CD4-positive, alpha-beta T cell treated with Interleukin-17A for 1 hour (primary cell): ENCODE measurements at places on chromosomes 2 and 18.

DNA sequence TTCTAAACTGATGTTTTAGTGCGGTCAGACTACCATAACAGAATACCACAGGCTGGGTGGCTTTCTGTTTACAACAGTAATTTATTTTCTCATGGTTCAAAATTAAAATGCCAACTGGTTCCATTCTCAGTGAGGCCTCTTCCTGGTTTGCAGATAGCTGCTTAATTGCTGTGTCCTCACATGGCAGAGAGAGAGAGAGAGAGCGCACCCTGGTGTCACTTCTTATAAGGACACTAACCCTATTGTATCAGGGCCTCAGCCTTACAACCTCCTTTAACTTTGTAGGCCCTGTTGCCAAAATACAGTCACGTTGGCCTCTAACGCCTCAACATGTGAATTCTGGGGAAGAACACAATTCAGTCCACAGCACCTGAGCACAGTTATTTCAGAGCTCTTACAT is 37.5 kb upstream of the ZNF385B start:
- DNase-seq, result no peak

DNA sequence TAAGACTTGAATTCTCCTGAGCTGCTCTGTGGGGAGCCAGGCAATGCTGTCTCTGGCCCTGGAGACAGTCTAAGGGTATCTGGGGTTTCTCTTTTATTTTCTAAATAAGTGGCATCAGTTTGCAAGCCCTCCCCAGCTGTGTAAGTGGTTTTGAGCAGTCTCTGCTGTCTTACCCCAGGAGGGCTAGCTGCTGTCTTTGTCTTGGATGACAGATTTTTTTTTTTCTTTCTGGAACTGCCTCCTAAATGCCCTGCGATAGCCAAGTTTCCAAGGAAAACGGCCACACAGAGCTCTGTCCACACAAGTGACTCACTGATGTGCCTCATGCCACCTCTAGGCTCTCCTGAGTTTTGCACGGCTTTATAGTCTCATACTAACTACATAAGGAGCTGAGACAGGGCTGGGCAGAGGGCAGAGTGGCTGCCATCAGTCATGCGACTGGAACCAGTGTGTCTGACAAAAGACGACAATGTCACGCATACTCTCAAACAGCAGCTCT is 37.2 kb upstream of the THOC1 start:
- DNase-seq, result no peak

DNA sequence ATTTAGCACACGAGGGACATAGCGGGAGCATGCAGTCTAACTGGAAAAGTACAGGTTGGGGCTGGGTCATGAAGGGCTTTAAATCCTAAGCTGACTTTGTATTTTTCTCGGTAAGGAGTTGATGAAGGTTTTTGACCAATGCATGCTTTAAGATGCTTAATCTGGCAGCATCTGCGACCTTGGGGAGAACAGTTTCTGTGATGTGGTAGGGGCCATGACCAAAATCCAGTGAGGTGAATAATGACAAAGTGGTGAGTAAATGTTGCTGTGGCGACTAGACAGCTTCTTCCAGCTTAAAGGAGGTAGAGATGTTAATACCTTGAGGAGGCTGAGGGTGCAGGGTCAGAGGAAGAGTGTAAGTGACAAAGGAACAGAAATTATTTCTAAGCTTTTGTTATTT is 174.6 kb upstream of the ALPP start:
- DNase-seq, result no peak

DNA sequence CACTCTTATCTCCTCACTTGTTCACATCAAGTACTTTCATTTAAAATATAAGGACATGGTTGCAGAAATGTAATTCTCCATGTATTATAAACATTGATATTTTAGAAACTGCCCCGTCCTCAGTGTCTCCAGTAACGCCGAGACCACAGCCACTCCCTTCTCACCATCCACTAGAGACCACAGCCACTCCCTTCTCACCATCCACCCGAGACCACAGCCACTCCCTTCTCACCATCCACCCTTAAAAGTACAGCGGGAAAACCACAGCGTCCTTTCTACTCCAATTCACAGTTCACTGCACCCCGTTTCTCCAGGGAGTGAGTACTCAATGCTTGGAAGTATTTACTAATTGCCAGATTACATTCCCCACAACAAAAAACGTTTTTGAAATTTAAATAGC is 1452.2 kb upstream of the ACVR2A start:
- DNase-seq, result no peak

GRCh38 chr2:43067254-43068040 is 159.0 kb downstream of the ZFP36L2 start:
- DNase-seq, result no peak

GRCh38 chr2:166031054-166031453 is 77.5 kb upstream of the TTC21B start:
- DNase-seq, result no peak

GRCh38 chr2:66846887-66847286 is 412.0 kb downstream of the MEIS1 start:
- no peak for DNase-seq

DNA sequence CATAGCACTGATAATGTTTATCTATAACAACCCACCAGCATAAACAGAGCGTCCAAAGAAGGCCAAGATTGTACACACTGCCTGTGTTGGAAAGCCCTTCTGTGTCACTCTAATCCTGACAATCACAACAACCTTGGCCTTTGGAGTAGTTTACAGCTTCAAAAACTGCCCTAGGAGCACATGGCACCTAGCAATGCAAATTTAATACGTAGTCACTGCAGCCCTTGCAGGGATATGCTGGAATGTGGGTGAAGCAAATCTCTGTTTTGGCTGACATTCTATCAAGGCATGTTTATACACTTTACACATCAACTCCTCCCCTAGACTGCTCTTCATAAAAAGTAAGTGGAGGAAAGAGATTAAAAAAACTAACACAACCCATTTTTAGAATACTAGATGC is 66.8 kb downstream of the GRB14 start:
- no peak for DNase-seq

- no peak for DNase-seq
These were observed 15.5 kb upstream of the SIX2 start for GRCh38 chr2:45024600-45025291.

DNA sequence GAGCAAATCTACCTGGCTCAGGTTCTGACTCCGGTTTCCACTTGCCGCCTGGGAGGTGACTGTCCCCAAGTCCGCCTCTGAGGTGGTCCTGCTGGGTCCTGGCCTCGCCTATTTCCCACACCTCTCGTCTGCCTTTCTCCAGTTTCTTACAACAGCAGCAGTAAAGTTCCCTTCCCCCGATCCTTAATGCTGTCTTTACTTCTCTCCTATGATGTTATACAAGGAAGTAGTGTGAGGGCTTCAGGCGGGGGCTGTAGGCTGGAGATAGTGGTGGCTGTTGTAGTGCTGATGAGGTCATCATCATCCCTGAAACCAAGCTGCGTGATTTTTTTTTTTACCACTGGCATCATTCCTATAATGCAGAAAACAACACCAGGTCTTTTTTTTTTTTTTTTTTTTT is 18.9 kb downstream of the TGIF1 start:
- no peak for DNase-seq

DNA sequence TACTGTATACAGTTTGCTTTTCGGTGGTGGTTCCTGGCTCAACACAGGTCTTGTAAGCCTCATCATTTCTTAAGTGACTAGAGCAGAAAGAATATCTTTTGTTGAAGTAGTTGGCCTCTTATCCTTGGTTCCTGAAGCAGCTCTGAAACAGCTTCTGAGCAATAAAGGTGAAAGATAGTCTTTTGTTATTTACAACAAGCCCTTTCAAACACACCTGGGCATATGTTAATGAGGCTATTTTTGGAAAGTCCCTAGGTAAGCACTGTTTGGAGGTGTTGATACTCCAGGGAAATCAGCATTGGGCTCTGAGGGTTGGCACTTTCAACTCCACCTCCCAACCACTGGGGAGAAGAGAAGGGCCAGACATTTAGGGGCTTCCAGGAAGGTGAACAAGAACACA is 211.0 kb downstream of the MCFD2 start:
- no peak for DNase-seq

- no peak for DNase-seq
These were observed 24.8 kb downstream of the FBLN7 start for GRCh38 chr2:112162956-112163355.

- no peak for DNase-seq
These were observed 63.2 kb downstream of the POLE4 start for GRCh38 chr2:75021672-75022071.

DNA sequence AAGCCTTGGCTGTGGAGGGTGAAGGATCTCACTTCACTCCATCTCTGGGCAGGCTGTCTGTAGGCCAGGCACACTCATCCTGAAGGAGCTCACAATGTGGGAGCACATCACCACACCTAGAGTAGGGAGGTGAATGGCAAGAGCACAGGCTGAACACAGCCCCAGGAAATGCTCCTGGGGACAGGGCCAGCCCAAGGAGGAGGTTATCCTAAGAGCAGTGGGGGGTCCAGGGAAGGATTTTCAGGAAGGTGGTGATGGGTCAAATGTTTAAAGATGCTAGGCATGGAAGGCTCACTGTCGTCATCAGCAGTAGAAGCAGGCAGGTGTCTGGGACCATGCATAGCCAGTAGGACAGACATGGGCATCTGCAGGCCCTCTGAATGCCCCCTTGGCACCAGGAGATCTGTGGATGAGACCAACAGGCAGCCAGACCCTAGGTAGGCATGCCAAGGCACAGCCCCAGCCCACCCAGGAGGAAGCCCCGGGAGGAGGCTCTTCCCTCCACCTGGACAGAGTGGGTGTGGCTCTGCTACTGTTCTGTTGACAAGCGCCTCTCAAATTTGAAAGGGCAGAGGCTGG is 91.7 kb upstream of the RAB6C start:
- no peak for DNase-seq

DNA sequence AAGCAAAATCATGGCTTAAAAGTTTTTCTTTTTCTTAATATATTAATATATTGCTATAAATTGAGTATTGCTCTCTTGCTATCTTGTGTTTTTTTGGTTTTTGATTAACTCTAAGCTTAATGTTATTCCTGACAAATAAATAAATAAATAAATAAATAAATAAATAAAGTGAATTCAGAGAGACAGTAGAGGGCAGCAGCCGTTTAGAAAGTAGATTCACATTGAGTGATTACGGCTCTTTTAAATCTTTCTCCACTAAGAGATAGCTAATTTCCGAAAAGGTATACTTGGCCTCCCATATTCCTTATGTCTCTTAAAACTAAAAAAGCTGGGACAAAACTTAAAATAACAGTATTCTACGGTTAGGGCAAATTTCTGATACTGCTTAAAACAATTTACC is 34.3 kb downstream of the MSH2 start:
- DNase-seq, result no peak

DNA sequence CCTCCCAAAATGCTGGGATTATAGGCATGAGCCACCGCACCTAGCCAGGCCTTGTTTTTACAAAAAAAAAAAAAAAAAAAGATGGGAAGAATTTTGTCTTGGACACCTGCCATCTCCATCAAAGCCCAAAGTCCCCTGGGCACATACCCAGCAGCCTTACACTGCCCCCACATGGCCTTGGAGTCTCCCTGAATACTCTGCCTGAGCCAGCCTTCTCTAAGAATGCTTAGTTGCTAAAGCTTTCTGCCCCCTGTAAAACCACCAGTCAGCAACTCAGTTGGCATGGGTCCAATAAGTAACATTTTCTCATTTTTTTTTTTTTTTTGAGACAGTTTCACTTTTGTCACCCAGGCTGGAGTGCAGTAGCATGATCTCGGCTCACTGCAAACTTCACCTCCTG is 40.6 kb downstream of the SPC25 start:
- DNase-seq, result no peak

DNA sequence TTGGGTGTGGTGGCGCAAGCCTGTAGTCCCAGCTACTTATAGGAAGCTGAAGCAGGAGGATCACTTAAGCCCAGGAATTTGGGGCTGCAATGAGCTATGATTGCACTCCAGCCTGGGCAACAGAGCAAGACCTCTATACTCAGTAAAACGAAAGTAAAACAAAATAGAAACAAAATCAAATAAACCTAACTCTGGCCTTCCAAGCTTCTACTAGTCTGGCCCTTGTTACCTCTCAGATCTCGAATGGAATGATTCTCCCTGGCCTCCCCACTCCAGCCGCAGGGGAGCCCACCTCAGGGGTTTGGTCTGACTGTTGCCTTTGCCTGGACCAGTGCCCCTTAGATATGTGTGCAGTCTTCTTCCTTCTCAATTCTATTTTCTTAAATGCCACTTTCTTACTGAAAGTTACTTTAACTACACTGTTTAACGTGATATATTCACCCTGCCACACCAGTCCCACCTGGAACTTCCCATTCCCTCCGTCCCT is 160.0 kb upstream of the GCFC2 start:
- no peak for DNase-seq

- no peak for DNase-seq
These were observed 29.3 kb upstream of the MMADHC start for GRCh38 chr2:149616681-149617456.

DNA sequence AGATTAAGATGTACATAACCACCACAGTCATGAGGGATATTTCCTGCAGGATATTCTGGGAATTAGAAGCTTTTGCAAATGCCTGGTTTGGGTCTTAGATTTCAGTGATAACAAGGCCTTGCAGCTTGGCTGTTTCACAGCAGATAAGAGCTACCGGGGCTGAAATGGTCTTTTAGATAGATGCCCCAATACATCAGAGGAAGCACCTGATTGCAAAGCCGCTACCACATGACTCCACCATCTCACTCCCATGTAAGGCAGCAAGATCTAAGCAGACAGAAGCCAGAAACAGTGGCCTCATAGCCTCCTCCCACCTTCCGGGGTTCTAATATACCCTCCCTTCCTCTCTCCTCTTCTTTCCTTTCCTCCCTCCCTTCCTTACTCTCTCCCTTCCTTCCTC is 31.1 kb upstream of the EPG5 start:
- peak; percentile 46 for DNase-seq

DNA sequence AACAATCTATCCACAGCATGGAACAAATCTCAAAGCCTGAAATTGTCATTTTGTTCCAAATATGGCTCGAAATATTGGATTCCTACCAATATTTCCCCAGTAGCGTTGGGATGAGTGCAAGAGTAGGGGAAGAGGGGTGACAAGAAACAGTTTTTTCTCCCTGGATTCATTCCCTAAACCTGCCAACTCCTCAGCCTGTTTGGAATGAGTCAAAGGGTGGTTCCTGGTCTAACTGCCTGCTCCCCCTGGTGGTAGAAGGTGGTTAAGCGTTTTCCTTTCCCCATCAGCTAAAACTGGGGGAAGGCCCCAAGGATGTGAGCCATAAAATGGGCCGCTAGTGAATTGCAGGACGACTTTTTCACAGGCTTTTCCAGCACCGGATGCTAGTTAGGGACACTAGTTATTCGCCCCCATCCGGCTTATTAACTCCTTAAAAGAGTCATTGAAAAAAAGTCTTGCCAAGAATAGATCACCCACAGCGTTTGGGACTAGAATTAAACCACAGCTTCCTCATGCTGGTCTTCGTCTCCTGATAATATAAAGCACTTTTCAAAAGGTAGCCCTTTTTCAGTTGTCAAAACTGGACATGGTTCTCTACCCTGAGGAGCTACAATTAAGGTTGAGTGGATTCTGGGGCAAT is 72.5 kb downstream of the DHRS9 start:
- peak; percentile 62 for DNase-seq

- no peak for DNase-seq
These were observed 122.4 kb upstream of the BCL2L11 start for GRCh38 chr2:110998311-110998710.

DNA sequence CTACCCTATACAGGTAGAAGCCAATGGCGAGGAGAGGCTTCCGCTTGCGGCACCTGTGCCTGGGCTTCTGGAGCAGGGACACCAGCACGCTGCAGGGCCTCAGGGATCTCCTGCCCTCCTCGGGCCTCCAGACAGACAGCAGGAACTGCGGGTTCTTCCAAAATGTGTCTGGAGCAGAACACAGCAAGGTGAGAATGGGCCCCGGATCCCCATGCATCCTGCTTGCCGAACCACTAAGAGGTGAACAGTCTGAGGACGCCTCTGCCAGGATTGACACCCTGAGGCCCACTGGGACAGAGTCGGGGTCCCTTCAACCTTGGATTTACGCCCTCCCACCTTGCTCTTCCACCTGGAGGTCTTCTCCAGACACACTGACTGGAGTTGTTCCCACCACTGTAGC is 25.4 kb downstream of the CAPN14 start:
- no peak for DNase-seq
